MM.1S (cell line): ENCODE measurements at places on chromosomes 2 and 18.

DNA sequence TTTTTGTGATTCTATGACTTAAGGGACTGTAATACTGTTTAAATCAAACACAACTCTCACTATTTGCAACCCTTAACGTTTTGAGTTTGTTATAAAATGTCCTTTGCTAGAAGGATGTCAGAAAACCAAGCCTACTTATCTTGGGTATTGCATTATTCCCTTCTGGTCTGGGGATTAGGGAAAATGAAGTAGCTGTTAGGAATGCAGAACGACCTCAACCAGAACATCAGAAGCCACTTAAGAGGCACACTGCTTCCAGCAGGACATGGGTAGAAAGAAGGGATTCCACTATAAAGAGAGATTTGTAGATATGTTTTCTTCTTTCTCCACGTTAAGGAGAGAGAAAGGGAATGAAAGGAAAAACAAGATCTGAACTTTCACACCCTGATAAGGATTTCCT is 101.2 kb downstream of the SETBP1 start:
- no peak overlapping the region for H3K27ac ChIP-seq
- peaks cover 27% of the 10 kb centered on the region for H3K4me1 ChIP-seq
- no peaks in the 10 kb centered on the region for H3K36me3 ChIP-seq
- DNase-seq = no peak
- H3K27me3 ChIP-seq = no peaks in the 10 kb centered on the region
- no peak overlapping the region for H3K4me3 ChIP-seq

- no peak overlapping the region for H3K27ac ChIP-seq
- peaks cover 18% of the 10 kb centered on the region for H3K4me1 ChIP-seq
- no peaks in the 10 kb centered on the region for H3K36me3 ChIP-seq
Observed at GRCh38 chr2:202104286-202104870, 31.3 kb downstream of the KIAA2012 start.

- no peaks in the 10 kb centered on the region for H3K4me1 ChIP-seq
- no peaks in the 10 kb centered on the region for H3K36me3 ChIP-seq
- no peak overlapping the region for H3K27ac ChIP-seq
- DNase-seq = no peak
- no peaks in the 10 kb centered on the region for H3K27me3 ChIP-seq
Observed at GRCh38 chr2:179824961-179825360, 36.5 kb downstream of the ZNF385B start.

DNA sequence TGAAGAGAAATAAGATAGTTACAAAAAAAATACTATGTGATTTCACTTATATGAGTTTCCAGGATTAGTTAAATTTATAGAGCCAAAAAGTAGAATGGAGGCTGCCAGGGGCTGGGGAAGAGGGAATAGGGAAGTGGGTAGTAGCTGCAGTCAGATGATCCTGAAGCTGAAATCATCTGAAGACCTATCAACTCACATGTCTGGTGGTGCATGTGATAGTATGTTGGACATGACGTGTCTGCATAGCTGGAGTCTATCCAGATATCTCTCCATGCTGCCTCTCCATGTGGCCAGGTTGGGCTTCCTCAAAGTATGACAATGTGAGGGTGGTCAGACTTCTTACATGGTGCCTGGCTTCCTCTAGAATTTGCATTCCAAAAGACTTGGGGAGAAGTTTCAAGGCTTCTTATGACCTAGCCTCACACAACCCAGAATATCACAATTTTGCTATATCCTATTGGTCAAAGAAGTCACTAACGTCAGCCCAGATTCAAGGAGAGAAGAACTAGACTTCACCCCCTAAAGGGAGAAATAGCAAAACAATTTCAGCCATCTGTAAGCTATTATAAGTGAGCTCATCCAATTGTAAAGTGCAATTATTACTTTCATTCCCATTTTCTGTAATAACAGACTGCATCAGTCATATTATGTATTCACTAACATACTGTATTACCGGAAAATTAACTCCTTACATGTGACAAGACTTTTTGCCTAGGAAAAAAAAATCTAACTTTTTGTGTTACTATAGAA is 14.0 kb upstream of the ZNF396 start:
- H3K4me3 ChIP-seq = no peak overlapping the region
- H3K27ac ChIP-seq = no peak overlapping the region
- H3K4me1 ChIP-seq = no peaks in the 10 kb centered on the region
- H3K27me3 ChIP-seq = no peaks in the 10 kb centered on the region
- no peak for DNase-seq

- H3K27me3 ChIP-seq = no peaks in the 10 kb centered on the region
- no peak for DNase-seq
- H3K4me1 ChIP-seq = no peaks in the 10 kb centered on the region
- H3K4me3 ChIP-seq = no peak overlapping the region
- H3K36me3 ChIP-seq = no peaks in the 10 kb centered on the region; the same call in 1 of the 2 replicates
Observed at GRCh38 chr2:88770016-88770415, 78.5 kb downstream of the RPIA start.
